GM23248 (cell line): ENCODE measurements at places on chromosomes 3 and 15.

GRCh38 chr3:189148081-189148507, 23.7 kb upstream of the TPRG1 start:
- peak; percentile 68 for DNase-seq

GRCh38 chr15:86055688-86056087, 24.0 kb upstream of the AGBL1 start:
- DNase-seq, result no peak

GRCh38 chr3:126926684-126927400, 56.1 kb upstream of the PLXNA1 start:
- DNase-seq, result peak; percentile 98

- peak; percentile 74 for DNase-seq
Measured at GRCh38 chr3:9226326-9226725, 23.1 kb downstream of the SRGAP3 start.

GRCh38 chr3:108293858-108294257, 2.5 kb upstream of the HHLA2 start:
- DNase-seq, result no peak

GRCh38 chr3:4613366-4613765, 120.2 kb downstream of the ITPR1 start:
- DNase-seq, result no peak

GRCh38 chr3:4425707-4426106, 41.4 kb downstream of the SUMF1 start:
- peak; percentile 16 for DNase-seq

DNA sequence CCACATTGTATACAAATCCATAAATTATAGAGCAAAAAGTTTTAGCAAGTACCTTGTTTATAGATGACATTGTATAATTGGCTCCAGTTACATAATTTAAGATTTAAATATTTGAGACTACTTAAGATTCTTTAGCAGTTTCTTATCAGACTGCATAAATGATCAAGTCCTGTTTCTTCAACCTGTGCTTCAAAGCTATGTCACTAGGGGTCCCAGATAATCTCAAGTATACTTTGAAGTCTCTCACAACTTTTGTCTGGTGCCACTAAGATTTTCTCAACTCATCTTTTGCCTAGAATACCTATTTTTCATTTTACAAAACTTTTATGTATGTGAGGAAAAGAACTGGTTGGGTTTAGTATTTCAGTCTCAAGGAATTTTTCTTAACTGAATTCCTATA, 205.5 kb downstream of the STAG1 start:
- DNase-seq, result no peak

- no peak for DNase-seq
Measured at GRCh38 chr3:168093790-168094189, 1.9 kb downstream of the GOLIM4 start.

DNA sequence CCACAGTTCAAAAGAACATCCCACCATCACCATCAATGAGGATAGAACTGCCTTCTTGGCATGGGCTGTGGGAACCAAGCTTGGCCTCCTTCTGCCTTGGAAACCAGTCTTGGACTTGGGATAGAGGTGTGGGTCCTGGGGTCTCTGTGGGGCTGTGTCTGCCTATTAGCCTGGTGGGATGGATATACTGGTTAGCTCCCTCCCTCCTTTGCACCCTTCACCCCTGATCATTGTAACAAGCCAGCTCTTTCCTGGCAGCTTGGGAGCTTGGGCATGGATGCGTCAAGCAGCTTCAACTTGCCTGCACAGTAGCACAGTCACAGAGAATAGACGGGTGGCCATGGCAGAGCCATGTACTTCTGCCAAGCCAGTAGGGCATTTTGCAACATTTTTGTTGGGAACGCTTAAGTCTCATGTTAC, 65.2 kb downstream of the SMAD6 start:
- DNase-seq, result no peak

GRCh38 chr3:132405188-132405587, 12.1 kb upstream of the DNAJC13 start:
- peak; percentile 60 for DNase-seq

DNA sequence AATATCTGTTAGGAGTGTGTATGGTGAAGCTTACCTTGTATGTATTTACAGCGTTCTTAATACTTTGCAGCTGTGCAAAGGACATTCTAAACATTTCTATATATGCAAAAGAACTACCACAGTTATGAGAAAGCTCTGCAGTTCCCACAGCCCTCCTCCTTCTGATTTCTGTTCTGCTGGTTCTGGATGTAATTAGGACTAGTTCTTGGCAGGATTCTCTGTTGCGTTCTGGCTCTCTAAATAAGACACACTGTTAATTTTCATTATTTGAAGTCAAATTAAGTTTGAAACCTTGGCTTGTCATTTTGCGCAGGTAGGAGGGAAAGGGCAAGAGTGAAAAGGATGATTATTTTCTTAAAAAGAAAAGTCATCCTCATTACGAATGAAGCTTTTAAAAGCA, 76.4 kb downstream of the FNDC3B start:
- DNase-seq, result no peak

DNA sequence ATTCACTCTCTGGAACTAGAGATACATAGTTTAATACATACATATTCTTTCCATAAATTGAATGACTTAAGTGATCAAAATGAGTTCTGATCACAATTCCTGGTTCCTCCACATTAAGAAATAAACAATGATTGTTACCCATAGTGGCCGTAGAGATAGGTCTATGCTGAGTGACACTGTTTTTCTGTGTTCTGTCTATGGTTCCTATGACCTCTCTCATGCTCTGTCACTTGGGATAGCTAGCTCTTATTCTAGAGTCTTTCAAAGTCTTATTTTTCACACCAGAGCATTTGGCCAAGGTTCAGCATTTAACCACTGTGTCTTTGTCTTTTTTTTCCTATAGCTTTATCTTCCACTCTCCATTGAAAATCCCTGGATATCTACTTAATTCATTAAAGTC, 132.4 kb downstream of the GOLGA6L6 start:
- no peak for DNase-seq

DNA sequence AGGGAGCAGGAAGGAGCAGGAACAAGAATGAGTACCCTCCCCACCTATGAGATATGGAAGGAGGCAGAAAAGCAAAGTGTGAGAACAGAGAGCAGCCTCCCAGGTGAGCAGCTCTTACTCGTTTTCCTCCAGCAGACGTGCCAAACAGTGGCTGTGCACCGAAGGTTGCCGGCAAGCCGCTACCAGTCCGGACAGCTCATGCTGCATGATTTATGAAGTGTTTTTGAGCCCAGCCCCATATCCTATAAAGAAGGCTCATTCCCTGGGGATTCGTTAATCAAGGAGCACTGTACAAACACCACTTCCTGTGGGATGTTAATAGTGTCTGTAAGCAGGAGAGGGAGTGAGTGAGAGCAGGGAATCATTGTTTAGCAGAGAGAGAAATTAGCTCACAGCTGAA, 118.3 kb upstream of the FOXB1 start:
- DNase-seq, result peak; percentile 19

GRCh38 chr15:74220475-74221248, 15.5 kb upstream of the CCDC33 start:
- no peak for DNase-seq

DNA sequence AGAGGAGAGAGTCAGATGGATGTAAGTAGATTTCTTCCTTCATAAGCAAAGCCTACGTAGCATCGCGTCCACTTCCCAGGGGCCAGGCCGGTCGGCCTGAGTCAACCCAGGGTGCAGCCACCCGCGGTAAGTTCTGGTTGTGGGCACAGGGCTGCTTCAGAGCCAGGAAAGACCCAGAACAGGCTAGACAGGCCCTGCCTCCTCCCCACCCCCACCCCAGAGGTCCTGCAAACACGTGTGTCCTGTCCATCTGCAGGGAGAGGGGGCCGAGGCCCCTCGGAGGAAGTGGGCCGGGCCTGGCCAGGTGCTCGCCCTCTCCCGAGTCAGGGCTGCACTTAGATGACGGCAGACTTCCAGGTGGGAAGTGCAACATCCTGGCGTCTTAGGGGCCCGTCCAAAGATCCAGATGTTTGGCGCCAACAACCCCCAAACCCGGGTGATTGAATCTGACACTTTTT, 100.8 kb upstream of the ALDH1A3 start:
- DNase-seq, result no peak

GRCh38 chr15:63462088-63462487, 42.3 kb upstream of the USP3 start:
- peak; percentile 49 for DNase-seq

DNA sequence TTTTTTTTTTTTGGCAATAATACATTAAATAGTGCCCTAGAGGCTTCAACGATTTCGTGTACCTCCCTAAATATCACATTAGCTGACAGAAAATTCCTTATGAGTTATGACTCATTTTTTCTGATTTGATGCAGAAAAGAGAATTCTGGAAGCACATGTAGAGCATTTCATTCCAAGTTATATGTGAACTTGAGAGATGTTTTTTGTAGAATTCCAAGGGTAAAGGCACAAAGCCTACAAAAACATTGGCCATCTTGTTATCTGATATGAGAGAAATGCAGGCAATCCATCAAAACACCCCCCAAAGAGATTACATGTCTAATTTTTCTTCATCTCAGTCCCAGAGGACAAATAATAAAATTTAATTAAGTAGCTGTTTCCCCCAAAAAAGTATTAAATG, 6.7 kb upstream of the PFN2 start:
- no peak for DNase-seq

DNA sequence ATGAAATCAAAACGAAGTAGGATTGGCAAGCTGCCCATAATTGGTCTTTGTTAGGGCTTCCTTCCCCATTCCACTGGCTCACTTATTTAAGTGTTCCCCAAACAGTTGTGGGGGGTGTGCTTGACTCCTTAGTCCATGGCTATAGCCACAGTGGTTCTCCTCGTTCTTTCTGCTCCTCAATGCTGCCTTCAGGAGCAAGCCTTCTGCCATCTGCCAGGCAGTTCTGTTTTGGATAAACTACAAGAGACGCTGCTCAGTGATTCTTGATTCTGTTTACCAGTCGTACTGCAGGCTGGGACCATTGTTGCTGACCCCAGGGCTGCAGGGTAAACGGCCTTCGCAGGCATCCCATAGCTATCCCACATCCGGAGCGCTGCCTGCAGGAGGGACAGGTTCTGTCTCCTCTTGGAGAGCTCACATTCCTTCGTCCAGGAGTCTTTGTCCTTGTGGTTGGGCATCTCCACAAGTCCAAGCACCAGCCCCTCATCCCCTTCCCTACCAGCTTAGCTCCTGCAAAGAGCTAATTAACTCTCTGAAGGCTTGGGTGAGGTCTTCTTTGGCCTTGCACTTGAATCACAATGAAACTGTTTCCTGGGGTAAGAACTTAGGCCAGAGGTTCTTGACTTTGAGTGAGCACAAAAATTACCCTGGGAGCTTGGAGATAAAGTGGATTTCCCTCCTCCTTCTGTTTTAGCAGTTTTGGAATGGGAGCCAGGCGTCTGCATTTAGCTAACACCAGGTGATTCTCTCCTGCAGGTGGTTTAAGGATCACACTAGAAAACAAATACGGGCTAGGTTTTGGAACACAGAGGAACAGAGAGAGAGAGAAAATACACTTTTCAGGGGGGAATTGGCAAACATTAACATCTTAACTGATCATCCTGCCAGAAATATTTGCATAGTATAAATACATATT, 114.9 kb downstream of the SV2B start:
- no peak for DNase-seq

DNA sequence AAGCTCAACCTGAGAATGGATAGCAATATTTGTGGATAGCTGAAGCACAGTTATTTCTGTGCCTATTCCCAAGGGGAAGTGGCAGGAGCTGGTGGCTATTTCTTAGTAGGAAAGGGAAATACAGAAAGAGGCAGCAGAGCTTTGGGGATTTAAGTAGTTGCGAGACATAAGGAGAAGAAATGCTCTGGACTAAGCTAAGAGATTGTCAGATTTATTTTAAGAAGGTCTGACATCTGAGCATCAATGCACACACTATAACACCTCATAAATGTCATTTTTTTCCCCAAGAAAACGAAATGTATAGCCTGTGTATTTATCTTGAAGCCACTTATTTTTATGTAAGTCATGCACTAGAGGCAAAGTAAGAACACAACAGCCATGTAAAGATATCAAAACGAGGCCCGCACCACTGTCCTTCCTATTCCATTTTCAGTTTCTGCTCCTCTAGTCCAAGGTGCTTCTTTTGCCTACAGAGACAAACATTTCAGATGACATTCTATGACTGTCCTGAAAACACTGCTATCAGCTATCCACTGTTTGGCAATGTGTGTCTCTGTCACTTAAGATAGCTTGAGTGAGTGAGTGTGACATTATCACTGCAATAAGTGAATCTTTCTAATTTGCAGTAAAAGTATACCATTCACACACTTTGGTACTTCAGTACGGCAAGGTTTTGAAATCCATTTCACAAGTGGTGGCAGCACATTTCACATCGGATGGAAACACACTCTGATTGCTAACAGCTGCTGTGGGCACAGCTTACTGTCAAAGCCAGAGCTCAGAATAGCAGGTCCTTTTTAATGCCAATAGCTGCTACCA, 62.7 kb upstream of the ICE2 start:
- no peak for DNase-seq

DNA sequence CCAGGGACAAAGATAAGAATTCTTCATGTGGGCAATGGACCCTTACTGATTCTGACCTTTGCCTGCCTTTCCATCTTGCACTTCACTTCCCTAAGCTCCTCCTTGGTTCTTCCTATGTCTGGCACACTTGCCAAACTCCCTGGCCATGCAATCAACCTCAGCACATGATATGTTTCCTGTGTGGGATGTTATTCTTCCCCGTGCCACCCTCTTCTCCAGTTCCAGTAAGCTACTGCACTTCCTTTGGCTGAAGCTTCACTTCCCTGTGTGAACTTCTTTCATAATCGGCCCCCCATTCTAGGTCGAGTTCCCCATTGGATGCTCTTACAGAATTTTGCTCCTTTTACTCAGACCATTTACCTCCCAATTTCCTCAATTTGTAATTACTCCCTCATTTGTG, 10.7 kb upstream of the TASOR start:
- no peak for DNase-seq

- peak; percentile 50 for DNase-seq
Measured at GRCh38 chr3:197216169-197216860, 82.1 kb downstream of the DLG1 start.

- DNase-seq, result peak; percentile 80
Measured at GRCh38 chr3:12400616-12401194, 83.6 kb upstream of the TSEN2 start.

- DNase-seq, result no peak
Measured at GRCh38 chr3:38468765-38469164, 15.1 kb downstream of the ACVR2B start.

DNA sequence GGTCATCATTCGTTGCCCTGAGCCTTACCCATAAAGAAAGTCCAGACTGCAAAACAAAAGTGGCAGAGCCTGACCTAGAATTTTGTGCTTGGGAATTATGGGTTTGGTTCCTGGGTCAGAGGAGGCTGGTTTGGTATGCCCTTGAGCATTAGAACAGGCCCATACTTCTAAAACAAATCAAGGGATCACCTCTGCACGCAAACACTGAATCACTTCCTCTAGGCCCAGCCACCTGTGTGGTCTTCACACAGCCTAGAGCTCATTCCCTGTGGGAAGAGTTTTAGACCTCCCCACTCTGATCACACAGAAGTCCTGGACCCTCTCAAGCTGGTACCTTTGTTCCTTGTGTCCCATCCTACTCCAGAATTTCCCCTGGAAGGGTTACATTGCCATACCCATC, 59.4 kb downstream of the B3GNT5 start:
- no peak for DNase-seq

DNA sequence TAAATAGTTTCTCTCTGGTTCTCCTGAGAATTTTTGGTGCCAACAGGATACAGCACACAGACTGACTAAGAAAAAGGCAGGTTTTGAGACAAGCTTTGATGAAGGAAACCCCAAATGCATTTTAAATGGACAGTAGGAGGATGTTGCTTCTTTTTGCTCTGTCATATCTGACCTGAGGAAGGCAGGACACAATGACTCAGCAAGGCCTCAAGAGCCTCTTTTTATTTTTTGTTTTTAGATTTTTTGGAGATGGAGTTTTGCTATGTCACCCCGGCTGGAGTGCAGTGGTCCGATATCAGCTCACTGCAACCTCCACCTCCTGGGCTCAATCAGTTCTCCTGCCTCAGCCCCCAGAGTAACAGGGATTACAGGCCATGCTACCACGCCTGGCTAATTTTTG, 16.9 kb upstream of the KNG1 start:
- DNase-seq, result peak; percentile 24
